Foreskin fibroblast (primary cell): ENCODE measurements at places on chromosomes 3 and 15.

GRCh38 chr3:112925969-112926368 is 48.9 kb downstream of the CD200R1 start:
- DNase-seq = no peak

DNA sequence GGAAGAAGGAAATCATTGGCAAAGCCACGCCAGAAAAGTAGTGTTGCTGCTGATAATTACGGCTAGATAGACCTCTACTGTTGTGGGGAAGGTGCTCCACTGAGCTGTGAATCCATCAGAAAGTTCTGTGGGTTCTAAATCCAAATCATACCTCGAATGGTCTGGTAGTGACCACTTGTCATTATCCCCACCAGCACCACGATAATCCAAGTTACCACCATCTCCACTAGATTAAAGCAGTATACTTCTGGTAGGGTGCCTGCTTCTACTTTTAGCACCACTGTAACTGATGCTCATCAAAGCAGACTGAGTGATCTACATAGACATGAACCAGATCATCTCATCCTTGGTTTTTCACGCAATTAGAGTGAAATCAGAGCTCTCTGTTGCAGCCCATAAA is 185.5 kb downstream of the FMN1 start:
- DNase-seq = no peak

DNA sequence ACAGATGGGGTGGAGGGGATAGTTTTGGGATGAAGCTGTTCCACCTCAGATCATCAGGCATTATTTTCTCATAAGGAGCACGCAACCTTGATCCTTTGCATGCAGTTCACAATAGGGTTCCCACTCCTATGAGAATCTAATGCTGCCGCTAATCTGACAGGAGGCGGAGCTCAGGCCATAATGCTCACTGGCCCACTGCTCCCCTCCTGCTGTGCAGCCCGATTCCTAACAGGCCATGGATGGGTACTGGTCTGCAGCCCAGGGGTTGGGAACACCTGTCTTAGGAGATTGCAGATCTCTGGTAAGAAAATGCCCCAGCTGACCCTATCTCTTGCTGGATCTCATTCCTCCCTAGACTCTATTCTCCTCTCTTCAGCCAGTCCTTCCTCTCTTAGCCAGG is 6.8 kb downstream of the CSTA start:
- DNase-seq = no peak

DNA sequence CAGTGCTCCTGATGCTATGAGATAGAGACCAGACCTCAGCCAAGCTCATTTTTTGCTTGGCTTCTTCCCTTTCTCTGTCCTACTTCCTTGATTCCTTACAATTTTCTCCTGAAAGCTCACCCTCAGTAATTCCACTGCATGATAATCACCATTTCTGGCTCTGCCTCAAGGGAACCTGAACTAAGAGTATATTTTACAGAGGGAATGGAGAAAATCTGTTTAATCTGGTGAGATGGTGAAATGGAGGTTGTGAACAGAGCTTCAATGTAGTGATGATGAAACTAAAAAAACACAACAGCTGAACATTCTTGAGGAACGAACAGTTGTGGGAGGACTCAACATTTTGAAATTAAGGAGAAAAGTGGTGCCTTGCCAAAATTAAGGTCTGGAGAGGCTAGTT is 16.3 kb downstream of the HHLA2 start:
- DNase-seq = peak; percentile 42

DNA sequence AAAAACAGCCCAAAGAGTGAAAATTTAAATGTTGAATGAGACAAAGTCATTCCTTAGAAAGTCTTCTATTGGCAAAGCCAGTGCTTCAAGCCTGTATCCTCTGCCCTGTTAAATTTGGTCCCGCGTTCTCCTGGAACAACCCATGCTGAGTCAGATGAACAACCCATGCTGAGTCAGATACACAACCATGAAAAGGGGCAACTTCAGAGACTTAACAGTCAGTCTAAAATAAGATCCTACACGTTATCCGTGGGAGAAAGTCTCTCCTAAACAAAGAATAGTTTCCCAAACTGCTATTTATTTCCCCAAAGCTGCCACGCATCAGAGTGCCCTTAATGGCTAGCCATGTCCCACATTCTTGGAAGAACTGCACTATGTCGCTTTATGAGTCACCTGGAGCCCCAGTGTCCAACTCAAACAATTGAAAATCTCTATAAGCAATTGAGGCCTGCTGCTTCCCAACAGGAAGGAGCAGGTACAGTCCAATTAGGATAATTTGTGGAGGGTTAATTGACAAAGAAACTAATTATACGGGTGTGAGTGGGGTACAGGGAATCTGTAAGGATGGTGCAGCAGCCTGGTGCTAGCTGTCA is 66.1 kb downstream of the WHAMM start:
- peak; percentile 64 for DNase-seq

DNA sequence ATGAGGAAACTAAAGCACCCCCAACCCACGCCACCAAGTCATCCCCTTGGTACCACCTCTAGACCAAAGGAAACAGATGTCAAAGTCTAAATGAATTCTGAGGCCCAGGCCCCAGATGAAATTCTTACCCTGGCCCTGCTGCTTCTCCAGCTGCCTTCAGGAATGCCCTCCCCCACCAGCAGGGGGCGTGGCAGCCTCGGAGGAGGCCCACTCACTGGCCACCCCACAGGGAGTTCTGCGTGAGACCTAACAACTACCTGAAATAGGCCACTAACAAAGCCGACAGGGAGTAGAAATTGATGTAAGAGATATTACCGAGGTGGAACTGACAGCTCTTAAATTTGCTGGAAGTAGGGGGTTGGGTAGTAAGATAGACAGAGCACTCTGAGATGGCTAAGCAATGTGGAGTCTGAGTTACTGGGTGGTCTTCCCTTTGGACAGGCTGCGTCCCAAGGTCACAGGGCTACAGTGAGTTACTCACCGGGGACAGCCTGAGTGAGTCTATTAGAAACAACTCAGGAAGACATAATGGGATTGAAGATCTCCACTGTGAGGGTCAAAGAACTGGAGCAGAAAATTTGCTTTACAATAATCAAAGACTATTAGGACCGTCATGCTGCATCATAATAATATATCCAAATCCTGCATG is 240.7 kb downstream of the SHOX2 start:
- DNase-seq = no peak

DNA sequence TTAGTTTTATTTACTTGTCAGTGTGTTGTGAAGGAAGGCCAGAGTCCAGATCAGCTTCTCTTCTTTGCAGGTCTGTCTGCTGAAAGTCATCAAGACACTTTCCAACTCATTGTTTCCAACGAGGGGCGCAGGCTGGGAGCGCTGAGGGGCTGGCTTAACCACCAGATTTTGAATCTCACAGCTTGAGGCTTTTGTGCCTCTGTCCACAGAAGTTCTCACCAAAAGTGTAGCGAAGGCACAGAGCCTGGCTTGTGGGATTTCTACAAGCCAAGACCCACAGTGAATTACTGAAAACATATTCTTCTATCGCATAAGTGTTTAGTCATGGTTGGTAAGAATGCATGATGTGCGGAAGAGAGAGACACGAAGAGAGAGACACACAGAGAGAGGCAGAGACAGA is 35.2 kb downstream of the BHLHE40 start:
- no peak for DNase-seq

DNA sequence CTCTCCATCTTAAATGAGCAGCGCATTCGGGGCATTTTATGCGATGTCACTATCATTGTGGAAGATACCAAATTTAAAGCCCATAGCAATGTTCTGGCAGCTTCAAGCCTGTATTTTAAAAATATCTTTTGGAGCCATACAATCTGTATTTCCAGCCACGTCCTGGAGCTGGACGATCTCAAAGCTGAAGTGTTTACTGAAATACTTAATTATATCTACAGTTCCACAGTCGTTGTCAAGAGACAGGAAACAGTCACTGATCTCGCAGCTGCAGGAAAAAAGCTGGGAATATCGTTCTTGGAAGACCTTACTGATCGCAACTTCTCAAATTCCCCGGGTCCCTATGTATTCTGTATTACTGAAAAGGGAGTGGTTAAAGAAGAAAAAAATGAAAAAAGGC is 44.4 kb upstream of the RASA2 start:
- DNase-seq = no peak

GRCh38 chr3:157428853-157429252 is 7.8 kb upstream of the PTX3 start:
- no peak for DNase-seq

DNA sequence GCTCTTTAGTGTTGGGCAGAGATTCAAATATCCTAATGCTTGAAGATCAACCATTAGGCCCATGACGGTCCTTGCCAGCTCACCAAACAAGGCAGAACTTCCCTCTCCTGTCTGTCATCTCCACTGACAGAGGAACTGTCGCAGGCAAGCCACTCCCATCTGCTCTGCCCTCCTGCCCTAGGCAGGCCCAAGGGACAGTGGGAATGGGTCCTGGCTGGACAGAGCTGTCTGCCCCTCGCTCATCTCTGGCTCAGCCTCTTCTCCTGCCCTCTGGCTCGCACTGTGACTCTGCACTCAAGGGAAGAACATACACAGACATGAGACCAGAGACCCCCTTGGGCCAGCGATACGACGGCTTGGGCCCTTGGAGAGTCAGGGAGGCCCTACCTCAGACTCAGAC is 7.6 kb upstream of the MUSTN1 start:
- DNase-seq = no peak

DNA sequence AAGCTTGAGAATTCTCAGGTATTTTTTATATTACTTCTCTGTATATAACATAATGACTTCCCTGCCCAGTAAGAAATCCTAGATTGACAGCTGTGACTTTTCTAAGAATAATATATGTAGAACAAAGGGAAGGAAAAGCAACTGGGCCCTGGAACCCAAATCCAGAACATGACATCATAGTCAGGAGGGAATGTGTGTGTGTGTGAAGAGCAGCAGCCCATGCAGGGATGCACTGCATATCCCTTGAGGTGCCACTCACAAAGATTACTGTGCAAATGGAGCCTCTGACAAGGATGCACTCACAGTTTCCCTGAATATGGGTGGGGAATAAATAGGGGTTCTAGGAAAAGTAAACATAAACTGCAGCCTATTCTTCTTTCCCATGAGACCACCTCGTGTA is 279.5 kb downstream of the NEK10 start:
- no peak for DNase-seq

DNA sequence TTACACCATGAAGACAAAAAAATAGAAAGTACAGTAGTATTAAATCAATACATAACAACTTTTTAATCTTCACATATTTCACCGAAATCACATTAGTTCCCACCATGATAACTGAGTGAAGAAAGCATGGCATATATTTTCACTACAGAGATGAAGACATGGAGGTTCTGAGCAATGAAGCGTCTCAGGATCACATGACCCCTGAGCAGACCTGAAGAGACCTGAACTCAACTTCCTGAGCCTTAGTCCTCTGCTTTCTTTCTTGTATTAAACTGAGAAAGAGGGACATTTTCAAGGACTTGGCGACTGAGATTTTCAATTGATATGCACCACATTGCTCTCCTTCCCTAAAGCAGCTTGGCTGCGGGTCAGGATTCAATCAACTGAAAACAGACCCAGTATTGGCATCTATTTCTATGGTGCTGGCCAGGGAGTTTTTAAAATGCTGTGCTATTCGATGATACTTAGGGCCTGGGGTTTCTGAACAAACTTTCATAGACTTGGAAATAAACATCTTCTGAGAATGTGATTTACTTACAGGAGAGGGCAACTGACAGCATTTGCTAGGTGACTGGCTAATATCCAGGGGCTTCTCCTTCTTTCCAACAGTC is 165.1 kb downstream of the LSAMP start:
- no peak for DNase-seq

GRCh38 chr3:52086976-52087663 is 30.7 kb upstream of the DUSP7 start:
- peak; percentile 39 for DNase-seq

GRCh38 chr3:72591522-72592421 is 256.5 kb downstream of the SHQ1 start:
- DNase-seq = peak; percentile 54

DNA sequence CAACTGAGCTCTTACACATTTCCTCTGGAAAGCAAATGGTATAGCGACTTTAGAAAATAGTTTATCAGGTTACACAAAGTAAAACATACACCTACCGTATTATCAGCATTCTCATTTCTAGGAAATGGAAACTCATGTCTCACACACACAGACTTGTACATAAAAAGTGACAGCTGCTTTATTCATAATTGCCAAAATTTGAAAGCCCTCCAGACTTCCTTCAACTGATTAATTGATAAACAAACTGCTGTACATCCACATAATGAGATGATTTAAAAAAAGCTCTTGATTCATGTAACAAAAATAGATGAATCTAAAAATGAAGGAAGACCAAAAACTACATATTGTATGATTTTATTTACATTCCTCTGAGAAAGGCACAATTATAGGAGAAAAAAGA is 425.5 kb downstream of the GABRG3 start:
- no peak for DNase-seq

DNA sequence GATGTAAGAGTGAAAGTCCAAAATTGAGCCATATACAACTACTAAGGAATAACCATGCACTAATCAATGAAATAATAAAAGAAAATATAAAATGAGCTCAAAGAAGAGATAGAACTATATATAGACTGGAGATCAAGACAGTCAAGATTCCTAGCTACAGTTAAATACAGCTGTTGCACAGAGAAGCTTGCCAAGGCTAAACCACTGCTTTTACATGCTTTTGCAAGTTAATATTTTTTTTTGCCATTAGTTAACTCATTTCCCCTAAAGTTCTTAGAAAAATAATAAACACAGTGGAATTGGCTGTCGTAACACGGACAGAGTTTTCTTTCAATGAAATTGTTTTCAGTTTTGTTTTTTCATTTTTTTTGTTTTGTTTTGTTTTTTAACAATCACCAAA is 123.0 kb downstream of the VGLL3 start:
- DNase-seq = peak; percentile 15

DNA sequence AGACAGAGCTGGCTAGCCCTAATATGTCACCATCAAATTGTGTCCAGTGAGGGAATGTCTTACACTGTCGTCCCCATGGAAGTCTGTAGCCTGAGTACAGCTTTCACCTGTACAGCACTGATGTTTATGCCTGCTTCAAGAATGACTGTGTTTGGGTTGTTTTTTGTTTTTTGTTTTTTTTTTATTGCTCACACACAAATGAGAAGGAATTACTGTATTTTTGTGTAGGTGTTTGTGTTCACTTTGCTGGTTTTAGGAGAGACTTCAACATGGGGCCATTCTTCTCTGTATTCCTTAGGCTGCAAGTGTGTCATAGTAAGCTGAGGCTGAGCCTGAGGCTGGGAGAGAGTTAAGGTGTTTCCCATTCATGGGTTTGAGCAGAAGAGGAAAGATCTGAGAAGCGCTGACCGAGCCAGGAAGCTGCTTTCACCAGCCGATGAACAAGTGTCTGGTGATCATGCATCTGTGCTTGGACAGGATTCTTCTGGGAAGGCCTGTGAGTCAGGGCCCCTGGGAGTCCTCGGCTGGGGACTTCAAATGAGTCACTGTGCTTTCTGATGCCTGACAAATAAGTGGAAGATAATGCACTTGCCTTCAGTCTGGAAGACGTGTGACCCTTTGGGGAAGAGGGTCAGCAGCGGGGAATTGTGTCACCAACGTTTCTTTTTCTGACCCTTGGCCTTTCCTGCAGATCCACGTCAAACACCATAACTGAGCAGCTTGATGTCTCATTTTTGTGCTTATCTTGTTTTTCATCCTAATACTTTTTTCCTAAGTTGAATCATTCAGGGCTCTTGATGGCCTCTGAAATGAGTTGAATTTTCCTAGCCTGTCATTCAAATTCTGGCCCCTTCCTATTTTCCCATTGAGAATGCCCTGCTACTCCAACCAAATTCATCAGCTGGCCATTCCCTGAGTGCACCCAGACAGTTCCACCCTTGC is 36.7 kb upstream of the ZBTB38 start:
- DNase-seq = peak; percentile 100
